ENCODE measurements at places on chromosomes 2 and 18.

DNA sequence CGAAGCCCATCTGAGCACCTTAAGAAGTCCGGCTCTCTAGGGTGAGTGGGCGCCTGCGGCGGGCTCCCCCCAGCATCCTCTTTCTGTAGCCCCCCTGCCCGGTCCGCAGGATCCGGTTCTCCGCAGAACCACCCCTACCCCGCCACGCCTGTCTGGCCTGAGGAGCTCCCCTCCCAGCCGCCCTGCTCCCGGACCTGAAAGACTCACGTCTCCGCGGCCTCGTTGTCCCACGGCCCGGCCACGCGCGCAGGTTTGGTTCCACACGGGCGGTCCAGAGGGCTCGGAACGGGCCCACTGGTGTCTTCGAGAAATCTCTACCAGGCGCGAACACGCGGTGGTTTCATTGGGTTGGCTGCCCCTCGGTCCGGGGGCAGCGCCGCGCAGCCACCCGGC lies 237 bp downstream of the SLC39A6 start:
- DNase-seq: no peak

DNA sequence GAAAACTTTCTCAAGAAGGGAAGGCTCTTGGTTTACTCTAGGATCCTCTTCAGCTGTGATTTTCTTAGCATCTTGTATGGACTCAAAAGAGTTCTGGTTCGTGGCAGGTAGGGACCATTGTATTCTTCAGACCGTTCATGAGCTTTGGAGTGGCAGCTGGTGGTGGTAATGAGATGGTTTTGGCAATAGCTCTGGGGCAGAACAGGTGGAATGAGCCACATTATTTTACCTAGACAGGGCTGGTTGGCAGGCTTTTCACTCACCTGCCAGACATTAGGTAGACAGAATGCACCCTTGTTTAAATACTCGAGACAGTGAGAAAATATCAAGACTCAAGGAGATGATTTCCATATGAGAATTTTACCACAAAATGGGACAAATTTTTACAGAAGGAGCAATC lies 26.2 kb upstream of the MGAT5 start:
- no peak for DNase-seq

- DNase-seq: peak; percentile 77
Observed at GRCh38 chr2:236714080-236714479, 144.5 kb downstream of the ACKR3 start.

- DNase-seq: no peak
Observed at GRCh38 chr2:233817995-233818638, 36.2 kb downstream of the HJURP start.

GRCh38 chr2:238761868-238762267 lies 86.0 kb upstream of the TWIST2 start:
- DNase-seq: peak; percentile 20

GRCh38 chr2:185618625-185619024 lies 120.0 kb upstream of the FSIP2 start:
- peak; percentile 89 for DNase-seq
